ENCODE measurements at places on chromosomes 12 and 14. TPM values are rescaled to one million over a fixed set of nuclear protein-coding genes. Genes with fewer than 3 reads are reported as not detected.
A peak's percentile ranks its signal among the peaks of the same experiment; 100 is the strongest.

GRCh38 chr12:108352591-108352990, 13.5 kb upstream of the CMKLR1 start:
- H3K4me3 ChIP-seq: no peak overlapping the region
- no peak overlapping the region for H3K27ac ChIP-seq
- no peaks in the 10 kb centered on the region for H3K36me3 ChIP-seq
- H3K27me3 ChIP-seq: peaks cover 2% of the 10 kb centered on the region
- no peak for DNase-seq

DNA sequence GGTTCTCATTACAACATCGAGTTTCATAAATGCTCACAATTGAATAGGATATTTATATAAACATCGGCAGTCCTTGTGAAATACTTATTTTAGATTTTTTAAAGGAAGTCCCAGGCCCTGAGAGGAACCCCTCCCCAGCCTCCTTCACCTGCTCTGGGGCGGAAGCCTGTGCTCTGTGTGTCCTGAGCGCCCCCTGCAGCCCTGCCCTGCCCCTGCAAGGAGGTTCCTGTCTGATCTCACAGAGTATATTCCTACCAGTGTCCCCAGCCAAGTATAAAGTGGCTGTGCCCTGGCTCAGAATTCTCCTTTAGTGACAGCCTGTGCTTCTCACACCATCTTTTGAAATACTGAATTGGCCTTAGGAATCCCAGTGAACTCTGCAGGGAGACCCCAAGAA, 659.5 kb downstream of the TMEM121 start:
- DNase-seq: no peak
- H3K27ac ChIP-seq: no peak overlapping the region
- peaks cover 5% of the 10 kb centered on the region for H3K36me3 ChIP-seq
- no peaks in the 10 kb centered on the region for H3K4me1 ChIP-seq

GRCh38 chr12:68231229-68231628, 5.6 kb upstream of the IL26 start:
- H3K27ac ChIP-seq: no peak overlapping the region
- no peak overlapping the region for H3K4me3 ChIP-seq
- H3K36me3 ChIP-seq: no peaks in the 10 kb centered on the region
- H3K4me1 ChIP-seq: no peaks in the 10 kb centered on the region

DNA sequence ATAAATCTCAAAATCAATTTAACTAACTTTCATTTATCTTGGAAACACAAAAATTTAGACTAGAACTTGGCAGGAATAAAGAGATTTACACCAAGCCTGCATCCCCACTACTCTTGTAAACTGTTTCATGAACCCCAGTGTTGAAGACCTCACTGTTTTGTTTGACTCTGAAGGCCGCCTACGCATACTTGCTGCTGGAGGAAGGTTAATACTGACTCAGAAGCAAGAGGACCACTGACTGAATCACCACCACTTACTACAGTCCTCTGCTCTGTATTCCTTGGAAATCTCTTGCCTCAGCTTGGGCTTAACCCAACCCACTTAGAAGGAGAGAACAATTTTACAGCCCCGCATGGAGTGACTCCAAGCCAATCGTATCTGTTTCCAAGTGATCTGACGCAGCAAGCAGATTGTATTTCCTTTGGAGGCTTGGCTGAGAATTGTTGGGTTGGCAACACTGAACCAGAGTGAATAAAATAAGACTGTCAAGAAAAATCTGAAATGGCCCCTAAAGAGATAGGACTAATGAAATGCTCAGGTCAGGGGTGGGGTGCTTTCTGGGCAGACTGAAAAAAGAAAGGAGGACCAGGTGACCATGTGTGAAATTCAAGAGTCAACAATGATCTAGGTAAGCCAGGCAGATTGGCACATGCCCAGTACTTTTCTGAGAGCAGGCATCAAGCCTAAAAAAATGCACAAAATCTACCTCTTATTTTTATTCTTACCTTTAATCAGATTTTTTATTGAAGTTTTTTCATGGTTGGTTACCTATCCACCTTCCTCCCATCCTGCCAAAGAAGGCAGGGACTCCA, 248.6 kb downstream of the ZFP36L1 start:
- H3K27me3 ChIP-seq: peaks cover 2% of the 10 kb centered on the region
- no peak overlapping the region for H3K27ac ChIP-seq
- H3K4me3 ChIP-seq: no peak overlapping the region
- DNase-seq: no peak

DNA sequence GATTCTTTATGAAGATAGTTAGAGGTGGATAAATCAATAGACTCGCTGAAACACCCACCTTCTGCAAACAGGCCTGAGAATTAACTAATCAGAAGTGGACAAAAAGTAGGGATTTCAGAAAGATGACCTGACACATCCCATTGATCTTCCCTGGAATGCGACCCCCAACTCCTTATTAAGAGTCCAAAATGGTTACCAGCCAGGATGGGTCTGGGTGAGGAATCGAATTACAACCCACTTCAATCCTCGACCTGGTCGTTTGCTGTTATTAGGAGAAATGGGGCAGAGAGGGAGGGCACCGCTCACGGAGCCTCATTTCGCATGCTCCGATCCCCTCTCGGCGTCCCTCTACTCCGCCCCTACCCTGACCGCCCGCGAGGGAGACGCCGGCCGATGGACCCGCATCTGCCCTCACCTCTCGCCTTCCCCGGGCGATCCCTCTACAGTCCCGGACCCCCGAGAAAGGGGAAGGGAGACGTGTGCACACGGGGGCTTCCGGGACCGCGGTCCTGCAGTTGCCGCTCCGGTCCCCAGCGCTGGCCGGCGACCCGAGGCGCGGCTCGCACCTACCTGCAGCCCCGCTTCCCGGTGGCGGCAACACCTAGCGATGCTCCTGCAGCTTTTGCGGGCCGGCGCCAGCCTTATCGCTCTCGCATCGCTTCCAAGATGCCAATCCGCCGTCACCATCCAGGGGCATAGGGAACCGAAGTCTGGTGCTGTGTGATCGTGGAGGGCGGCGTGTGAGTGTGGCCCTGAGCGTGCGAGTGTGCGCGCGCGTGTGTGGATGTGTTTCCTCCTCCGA, 69.3 kb upstream of the USP15 start:
- H3K4me1 ChIP-seq: peaks cover 6% of the 10 kb centered on the region
- H3K27me3 ChIP-seq: peaks cover 3% of the 10 kb centered on the region
- H3K36me3 ChIP-seq: no peaks in the 10 kb centered on the region
- no peak overlapping the region for H3K27ac ChIP-seq

DNA sequence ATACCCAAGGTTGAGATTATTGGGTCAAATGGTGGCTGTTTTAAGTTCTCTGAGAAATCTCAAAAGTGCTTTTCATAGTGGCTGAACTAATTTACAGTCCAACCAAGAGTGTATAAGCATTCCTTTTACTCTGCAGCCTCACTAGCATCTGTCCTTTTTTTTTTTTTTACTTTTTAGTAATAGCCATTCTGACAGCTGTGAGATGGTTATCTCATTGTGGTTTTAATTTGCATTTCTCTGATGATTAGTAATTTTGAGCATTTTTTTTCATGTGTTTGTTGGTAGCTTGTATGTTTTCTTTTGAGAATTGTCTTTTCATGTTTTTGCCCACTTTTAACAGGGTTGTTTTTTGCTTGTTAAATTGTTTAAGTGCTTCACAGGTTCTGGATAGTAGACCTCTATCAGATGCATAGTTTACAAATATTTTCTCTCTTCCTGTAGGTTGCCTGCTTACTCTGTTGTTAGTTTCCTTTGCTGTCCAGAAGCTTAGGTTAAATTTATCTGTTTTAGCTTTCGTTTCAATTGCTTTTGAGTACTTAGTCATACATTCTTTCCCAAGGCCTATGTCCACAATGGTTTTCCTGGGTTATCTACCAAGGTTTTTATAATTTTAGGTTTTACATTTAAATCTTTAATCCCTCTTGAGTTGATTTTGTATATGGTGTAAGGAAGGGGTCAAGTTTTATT, 881.3 kb upstream of the SEL1L start:
- peaks cover 4% of the 10 kb centered on the region for H3K27me3 ChIP-seq
- no peak overlapping the region for H3K27ac ChIP-seq
- no peak for DNase-seq
- no peaks in the 10 kb centered on the region for H3K4me1 ChIP-seq
- no peak overlapping the region for H3K4me3 ChIP-seq

SMIM41 gene
- 0.88 TPM for total RNA-seq

- no peak overlapping the region for H3K27ac ChIP-seq
- peaks cover 8% of the 10 kb centered on the region for H3K36me3 ChIP-seq
- H3K27me3 ChIP-seq: peaks cover 2% of the 10 kb centered on the region
- DNase-seq: no peak
- no peak overlapping the region for H3K4me3 ChIP-seq
Observed at GRCh38 chr14:101499513-101499912, 61.8 kb upstream of the DIO3 start.

DNA sequence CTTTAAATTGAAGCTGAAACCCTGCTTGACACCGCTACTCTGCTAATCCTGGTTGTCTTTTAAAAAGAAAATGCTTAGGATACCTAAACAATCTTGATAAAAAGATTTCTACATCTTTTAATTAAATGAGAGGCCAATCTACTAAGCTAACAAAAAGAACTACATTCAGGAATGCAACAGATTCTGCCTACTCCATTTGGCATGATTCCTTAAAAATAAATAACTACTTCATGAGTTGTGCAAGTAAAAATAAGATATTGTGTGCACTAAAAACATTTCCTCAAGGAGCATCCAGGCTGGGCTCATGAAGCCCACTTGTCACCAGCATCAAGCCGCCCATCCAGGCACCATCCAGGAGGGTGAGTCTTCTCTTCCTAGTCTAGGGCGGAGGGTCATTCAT, 197.5 kb downstream of the PAX9 start:
- H3K27ac ChIP-seq: no peak overlapping the region
- peaks cover 3% of the 10 kb centered on the region for H3K27me3 ChIP-seq
- no peak overlapping the region for H3K4me3 ChIP-seq
- no peak for DNase-seq
- no peaks in the 10 kb centered on the region for H3K36me3 ChIP-seq

GRCh38 chr12:49870501-49871262, 27.8 kb upstream of the BCDIN3D start:
- peak overlapping the region; percentile 46 for H3K4me3 ChIP-seq
- H3K4me1 ChIP-seq: peaks cover 25% of the 10 kb centered on the region
- DNase-seq: no peak
- H3K36me3 ChIP-seq: no peaks in the 10 kb centered on the region

C14orf119 gene
- 40.3 TPM for total RNA-seq

LHX5 gene
- total RNA-seq: 3.1 TPM

DNA sequence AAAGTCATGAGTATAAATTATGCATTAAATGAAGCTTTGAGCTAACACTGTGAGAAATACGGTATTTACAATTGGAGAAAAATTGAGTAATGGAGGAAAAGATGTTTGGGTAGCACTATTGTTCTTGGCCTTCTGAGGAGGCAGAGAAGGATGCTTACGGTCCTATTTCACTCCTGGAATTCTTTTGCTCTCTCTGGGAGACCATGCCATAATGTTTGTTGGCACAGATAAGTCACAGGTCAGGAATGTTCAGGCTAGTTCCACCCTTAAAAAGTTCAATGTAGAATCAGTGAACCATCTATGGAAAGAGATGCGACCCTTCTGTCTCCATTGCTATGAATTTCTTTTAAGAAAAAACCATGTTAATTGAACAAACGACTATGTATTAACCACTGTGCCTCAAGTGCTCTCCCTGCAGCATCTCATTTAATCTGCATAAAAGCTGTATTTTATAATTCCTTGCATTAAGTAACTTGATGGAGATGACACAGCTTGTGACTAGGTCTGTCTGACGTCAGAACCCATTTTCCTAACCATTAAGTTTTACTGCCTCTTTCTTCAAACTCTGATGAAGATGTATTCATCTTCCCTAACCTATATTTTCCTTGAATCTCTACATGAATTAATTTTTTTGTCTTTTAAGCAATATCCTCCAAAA, 9.5 kb downstream of the BATF start:
- H3K4me3 ChIP-seq: no peak overlapping the region
- peaks cover 4% of the 10 kb centered on the region for H3K4me1 ChIP-seq
- no peak overlapping the region for H3K27ac ChIP-seq
- DNase-seq: no peak
- H3K36me3 ChIP-seq: peaks cover 4% of the 10 kb centered on the region
- no peaks in the 10 kb centered on the region for H3K27me3 ChIP-seq

- no peak for DNase-seq
- H3K27ac ChIP-seq: no peak overlapping the region
- H3K4me1 ChIP-seq: peaks cover 7% of the 10 kb centered on the region
Observed at GRCh38 chr14:66650491-66650911, 142.6 kb downstream of the GPHN start.

DNA sequence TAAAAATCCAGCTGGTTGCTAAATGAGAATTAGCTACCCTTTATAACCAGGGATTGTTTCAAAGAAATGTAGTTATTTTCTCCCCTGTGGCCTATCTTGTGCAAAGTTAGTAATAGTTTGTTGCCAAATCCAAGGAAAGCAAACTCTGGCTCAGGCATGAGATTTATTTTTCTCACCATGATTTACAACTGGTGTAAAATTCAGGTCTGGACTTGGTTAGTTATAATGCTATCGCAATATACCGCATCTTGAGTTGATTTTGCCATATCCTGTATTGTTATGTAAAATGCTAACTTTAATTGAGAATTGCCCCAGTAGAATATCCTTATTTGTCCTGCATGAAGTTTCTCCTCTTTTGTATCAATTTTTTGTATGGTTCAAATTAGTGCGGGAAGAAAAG, 135.5 kb downstream of the CRADD start:
- H3K36me3 ChIP-seq: no peaks in the 10 kb centered on the region
- no peak for DNase-seq
- no peak overlapping the region for H3K4me3 ChIP-seq
- H3K4me1 ChIP-seq: peaks cover 12% of the 10 kb centered on the region
- H3K27me3 ChIP-seq: no peaks in the 10 kb centered on the region

MANSC1 gene
- 2.0 TPM for total RNA-seq

OR4E1 gene
- not detected for total RNA-seq

DNA sequence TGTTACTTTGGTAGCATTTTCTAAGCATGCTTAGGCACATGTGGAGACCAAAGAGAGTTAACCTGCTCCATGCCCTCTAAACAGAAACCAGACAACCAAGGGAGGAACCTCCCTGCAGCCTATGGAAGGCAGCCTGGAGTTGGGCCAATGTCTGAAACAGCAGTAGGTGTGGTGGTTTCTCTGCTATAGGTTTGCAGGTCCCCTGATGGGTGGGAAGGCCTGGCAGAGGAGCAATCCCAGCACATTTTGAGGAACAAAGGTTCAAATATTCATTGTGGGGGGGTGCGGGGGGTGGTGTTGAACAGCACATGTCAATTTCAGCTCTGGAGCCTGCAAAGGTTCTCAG, 65.4 kb downstream of the DACT1 start:
- peaks cover 28% of the 10 kb centered on the region for H3K4me1 ChIP-seq
- no peak overlapping the region for H3K4me3 ChIP-seq
- peaks cover 2% of the 10 kb centered on the region for H3K27me3 ChIP-seq
- DNase-seq: no peak

SMCO2 gene
- total RNA-seq: not detected

- no peaks in the 10 kb centered on the region for H3K27me3 ChIP-seq
- H3K4me1 ChIP-seq: no peaks in the 10 kb centered on the region
- no peak overlapping the region for H3K4me3 ChIP-seq
- H3K27ac ChIP-seq: no peak overlapping the region
- DNase-seq: no peak
Observed at GRCh38 chr12:18297902-18298301, 36.6 kb downstream of the PIK3C2G start.

- H3K27me3 ChIP-seq: peaks cover 9% of the 10 kb centered on the region
- H3K4me1 ChIP-seq: no peaks in the 10 kb centered on the region
- no peaks in the 10 kb centered on the region for H3K36me3 ChIP-seq
- H3K27ac ChIP-seq: no peak overlapping the region
- H3K4me3 ChIP-seq: no peak overlapping the region
Observed at GRCh38 chr12:52428121-52428520, 6.0 kb downstream of the KRT75 start.

All from glutamatergic neuron (in vitro differentiated cells).